ENCODE measurements at places on chromosomes 1 and 21.

- DNase-seq: no peak
Measured at GRCh38 chr1:66599899-66600737, 66.2 kb downstream of the SGIP1 start.

GRCh38 chr21:42393443-42393950, 2.4 kb downstream of the TMPRSS3 start:
- DNase-seq: no peak

DNA sequence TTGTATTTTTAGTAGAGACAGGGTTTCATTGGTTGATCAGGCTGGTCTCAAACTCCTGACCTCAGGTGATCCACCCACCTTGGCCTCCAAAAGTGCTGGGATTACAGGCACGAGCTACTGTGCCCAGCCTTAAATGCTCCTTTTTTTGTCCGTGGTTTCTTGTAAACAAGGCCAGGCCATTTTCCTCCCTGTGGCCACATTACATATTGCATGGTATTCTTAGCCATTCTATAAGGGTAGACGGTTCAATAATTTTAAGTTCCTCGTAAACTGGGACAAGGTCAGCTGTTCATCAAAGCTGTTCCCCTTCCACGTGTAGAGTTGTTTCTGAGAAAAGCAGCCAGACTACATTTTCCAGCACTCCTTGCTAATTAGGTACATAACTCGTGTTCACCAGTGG, 10.3 kb upstream of the LUZP1 start:
- no peak for DNase-seq

DNA sequence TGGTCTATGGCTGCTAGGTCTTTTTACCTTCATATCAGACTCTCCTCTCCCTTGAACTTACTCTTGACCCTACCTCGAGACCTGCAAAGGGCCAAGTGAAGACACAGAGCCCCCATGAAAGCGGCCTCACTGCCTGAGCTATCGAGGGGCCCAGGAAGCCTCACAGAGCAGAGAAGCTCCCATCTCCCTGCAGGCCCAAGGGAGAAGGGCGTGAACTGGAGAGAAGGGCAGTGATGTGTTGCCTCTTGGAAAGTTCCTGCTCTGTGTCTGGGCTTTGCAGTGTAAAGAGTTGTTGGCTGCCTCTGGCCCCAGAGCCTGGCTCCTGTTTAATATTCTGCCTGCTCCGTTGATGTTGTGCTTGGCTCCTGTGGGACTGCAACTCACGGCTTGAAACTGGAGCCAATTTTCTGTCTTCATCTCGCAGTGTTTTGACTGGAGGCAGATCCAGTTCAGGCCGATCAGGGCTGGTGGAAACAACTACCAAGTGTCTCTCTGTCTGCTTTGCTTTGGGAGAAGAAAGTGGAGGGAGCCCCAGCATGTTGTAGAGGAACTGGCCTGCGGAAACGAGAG, 4.3 kb downstream of the SERTAD4 start:
- no peak for DNase-seq

GRCh38 chr1:95371666-95372282, 137.8 kb downstream of the RWDD3 start:
- DNase-seq: no peak

DNA sequence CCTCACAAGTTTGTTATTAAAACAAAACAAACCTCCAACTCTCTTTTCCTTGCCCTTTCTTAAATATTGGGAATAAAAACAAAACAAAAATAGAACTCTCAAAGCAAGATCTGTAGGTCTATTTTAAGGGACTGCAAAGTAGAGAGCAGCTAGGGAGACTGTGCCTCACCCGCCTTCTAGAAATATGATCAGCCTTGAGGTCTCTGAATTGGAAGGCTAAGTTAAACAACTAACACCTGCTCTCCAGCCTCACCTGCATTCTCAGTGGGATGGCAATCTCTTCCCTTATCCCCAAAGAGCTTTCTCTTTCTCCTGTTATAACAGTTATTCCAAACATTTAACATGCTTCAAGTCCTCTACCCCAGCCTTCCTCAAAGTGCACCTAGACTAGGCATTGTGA, 75.5 kb upstream of the TNR start:
- DNase-seq: no peak

GRCh38 chr21:30924146-30924700, 42.8 kb upstream of the KRTAP11-1 start:
- DNase-seq: no peak

DNA sequence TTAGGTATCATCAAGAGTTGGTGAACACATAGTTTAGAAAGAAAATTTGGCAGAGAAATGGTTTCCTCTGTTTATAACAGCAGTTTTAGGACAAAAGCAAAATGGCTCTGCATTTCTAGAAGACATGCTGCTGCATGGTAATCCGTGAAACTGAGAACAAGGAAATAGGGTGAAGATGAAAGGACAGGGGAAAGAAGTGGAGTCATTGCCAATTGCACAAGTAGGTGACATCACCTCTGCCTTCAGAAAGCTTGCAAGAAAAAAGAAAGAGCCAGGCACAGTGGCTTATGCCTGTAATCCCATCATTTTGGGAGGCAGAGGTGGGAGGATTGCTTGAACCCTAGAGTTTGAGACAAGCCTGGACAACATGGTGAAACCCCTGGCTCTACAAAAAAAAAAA, 217.6 kb downstream of the LMX1A start:
- DNase-seq: no peak

GRCh38 chr21:33968080-33968994, 52.7 kb upstream of the ATP5PO start:
- DNase-seq: no peak

DNA sequence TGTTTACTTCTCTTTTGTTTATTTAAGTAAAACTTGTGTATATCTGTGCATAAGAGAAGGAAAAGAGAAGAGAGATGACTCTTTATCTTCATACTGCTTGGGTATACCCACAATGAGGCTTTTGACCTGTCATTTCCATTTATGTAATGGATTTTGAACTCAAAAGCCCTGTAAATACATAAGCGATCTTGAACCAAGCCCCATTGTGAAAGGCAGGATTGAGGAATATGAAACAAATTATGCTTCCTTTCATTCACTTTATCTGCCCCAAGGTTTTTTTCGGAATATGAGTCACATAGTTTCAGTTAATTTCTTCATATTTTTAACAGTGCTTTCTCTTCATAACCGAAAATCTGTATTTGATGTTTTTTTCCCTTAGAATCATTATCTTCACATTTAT, 21.4 kb downstream of the CNST start:
- no peak for DNase-seq

DNA sequence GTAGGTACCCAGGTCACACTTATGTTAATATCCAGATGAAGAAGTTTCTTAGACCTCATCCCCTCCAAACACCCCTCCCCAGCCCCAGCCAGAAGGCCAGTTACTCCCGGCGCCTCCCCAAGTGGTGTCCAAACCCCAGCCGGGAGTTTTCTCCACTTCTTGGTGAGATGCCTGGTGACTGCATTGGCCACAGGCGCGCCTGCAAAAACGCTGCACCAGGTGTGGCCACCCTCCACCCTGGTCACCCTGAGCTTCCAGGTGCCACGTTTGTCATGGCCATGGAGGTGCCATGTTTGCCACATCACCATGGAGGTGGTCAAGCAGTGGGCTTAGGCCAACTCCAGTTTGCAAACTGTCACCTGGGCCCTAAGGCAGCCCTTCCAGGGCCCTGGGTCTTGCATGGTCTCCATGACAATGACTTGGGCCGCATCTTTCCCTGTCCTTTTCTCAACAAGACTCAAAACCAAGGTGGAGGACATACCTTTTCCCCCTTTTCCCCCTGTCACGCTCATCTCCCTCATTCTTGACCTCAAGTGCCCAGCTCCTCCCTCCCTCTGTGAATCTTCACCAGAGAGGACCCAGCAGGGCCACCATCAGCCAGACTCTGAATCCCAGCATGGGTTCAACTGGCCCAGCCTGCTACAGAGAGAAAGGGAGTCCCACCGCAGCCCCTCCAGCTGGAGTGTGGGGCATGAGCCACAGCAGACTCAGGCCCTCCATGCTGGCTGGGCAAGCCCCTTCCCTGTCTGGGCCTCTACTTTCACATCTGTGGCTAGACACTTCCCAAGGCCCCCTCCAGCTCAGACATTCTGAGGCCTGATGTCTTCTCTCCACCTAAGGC, 125.9 kb upstream of the ZBTB40 start:
- DNase-seq: no peak

- DNase-seq: no peak
Measured at GRCh38 chr1:72284084-72284347, 1.7 kb upstream of the NEGR1 start.

- no peak for DNase-seq
Measured at GRCh38 chr1:226475142-226475511, 67.2 kb upstream of the PARP1 start.

GRCh38 chr1:92481599-92481925, 5.2 kb downstream of the GFI1 start:
- no peak for DNase-seq

DNA sequence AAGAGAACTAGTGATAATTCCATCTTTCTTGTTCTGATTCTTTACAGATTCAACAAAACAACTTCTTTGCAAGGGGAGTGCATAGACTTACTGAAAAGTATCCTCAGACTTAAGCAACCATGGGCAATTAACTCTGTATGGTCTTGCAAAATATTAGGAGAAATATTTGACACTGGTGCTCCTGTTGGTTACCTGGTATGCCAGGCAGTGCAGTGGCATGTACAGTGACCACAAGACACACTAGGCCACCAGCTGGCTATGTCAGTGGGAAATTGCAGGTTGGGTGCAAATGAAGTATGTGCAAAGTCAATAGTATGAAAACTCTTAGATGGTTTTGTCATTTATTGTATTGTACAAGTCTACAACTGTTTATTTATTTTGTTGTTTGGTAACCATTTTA, 34.5 kb downstream of the EPS15 start:
- no peak for DNase-seq

GRCh38 chr1:179754041-179754624, 11.0 kb downstream of the FAM163A start:
- DNase-seq: no peak

DNA sequence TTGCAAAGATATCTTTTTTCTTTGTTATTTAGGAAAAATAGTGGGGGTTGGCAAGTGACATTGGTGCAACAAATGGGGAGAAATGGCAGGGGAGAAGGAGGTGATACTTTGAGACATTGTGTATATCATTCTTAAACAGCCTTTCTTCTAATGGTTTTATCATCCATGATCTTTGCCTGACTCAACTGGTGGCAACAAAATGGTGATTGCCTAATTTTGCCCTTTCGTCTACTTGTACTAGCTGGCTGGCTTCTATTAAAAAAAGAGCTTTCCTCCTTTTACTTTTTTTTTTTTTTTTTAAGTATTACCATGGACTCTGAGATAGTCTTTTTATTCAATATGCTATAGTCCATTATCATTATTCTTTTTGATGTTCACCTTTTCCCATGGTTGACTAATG, 27.7 kb downstream of the DESI2 start:
- no peak for DNase-seq

GRCh38 chr1:165365341-165365740, 8.8 kb upstream of the LMX1A start:
- DNase-seq: no peak

- no peak for DNase-seq
Measured at GRCh38 chr1:156319664-156320063, 18.4 kb downstream of the CCT3 start.

- DNase-seq: no peak
Measured at GRCh38 chr1:174819596-174819995, 180.2 kb upstream of the CACYBP start.

DNA sequence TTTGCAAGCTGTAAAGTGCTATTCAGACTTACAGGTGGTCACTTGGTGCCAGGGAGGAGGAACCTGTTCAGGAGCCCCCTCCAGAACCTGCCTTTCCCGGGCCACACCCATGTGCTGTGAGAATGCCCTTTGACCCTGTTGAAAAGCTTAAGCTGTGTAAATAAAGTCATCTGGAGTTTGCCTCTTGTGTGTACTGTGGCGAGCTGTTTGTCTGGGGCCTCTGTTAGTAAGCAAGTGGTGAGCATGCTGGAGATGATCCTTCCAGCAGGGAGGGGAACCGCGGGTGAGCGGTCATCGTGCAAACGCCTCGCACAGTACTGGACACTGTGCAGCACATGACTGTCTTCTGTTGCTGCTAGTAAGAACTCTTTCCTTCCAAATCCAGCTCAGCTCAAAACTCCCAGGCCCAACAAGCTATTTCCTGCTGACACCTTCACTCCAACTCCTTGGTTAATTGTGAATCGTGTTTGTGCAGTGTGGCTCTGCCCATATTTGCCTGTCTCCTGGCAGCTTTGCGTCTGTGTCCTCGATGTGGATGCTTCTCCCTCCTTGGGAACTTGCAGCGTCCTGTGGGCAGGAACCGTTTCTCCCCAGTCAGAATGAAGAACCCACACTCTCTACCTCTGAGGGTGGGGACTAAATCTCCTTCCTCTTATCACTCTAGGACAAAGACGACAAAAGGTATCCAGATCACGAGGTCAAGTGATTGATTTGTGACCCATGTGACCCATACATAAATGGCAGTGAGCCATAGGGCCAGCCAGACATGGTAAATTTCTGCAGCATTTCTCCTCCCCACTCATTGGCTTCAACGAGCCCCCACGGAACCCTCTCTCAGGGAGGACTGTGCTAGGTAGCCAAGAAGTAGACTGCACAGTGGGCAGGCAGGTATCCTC, 13.9 kb upstream of the BTG2 start:
- DNase-seq: no peak

GRCh38 chr1:25443030-25443699, 12.5 kb downstream of the MACO1 start:
- DNase-seq: no peak

DNA sequence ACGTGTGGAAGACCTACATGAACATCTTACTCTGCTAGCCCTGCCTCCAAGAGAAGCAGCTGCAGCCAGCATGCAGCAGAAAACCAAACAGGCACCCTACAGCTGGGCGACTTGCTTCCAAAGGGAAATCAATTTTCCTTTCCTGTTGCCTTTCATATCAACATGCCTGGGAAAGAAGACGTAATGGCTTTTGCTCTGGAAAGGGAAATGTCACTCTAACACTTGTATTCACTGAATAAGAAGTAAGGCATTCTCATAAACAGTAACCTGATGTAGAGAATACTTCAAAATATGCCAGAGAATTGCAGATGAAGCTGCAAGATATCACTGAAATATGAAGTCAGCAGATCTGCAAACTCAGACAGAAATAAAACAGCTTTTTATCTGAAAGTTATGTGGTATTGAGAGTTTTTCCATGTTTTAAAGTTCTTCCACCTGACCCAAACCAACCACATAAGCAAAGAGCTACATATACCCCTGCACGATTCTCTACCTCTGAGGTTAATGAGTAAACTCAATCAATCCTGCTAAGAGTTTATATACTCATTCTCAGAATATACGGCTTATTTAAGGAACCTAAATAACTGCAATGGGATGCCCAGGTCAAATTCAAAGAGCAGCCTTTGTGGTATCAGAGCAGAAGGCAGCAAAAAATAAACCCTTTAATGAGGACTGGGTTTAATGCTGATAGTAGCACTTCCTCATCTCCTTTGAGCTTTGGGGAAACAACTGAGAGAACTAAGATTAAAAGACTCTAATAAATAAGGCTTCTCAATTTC, 150.9 kb downstream of the RERE start:
- no peak for DNase-seq

DNA sequence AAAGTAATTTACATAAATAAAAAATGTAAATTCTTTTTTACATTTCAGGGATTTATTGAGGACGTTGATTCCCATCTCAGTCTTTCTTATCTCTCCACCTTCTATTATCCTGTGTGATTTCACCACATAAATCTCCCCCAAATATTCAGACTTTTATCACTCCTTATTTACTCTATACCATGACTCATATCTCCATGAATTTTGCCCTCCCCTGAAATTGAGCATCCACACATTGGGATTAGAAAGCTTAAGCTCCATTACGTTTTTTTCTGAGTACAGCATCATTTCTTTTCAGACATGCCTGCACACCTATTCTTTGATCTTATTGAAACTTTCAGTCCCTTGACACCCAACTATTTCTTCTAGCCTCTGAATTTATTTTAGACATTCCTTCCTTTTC, 111.2 kb downstream of the IFI44 start:
- no peak for DNase-seq
